ENCODE measurements at places on chromosomes 5 and 9.
A peak's percentile ranks its signal among the peaks of the same experiment; 100 is the strongest.

DNA sequence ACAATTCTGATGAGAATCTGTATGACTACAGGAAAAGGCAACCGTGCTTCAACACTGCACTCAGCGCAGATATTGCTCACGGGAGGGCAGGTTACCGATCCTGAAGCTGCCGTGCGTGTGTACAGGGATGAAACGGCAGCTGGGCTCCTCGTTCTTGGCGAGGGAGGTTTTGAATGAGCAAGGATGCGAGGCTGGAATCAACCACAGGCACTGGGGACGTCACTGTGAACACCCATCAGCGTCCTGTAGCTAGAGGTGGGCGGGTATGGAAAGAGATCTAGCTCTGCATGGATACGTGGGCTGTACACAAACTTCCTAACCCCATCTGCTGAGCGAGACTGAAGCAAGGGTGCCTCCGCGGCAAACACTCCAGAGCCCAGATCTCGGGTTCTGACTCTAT lies 84.3 kb upstream of the COL5A1 start:
- peak; percentile 78 for DNase-seq

DNA sequence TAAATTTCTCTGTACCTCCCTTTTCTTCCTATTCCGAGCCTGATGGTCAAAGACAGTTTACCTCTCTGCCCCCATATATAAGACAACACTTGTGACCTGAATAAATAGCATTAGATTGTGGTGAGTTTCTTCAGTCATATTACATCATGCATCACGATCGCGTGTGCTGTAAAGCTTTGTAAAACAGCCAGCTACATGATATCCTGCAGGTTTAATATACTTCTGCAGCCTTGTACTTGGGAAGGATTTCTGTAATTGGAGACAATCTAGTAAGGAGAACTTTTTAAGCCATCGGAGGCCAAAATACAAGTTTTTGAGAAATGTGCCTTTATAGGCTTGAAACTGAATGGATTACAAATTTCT lies 711.8 kb upstream of the WWC1 start:
- no peak for DNase-seq

- no peak for DNase-seq
These were observed 134.5 kb downstream of the FANCC start for GRCh38 chr9:95182854-95183563.

DNA sequence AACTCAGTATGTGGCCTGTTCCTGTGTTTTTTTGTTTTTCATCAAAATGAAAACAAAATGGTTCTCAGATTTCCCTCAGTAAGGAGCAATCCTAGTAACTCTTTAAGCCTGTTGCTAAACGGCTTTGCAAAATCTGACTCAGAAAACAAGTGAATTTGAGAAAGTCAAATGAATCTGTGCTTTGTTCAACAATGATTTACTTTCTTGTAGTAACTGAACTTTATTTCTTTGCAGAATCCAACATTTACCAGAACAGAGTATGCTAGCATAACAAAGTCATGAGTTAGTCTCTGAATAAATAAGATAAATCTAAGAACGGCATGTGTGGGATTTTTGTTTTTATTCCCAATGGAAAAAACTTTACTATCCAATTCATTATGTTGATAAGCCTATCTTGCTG lies 93.8 kb downstream of the OXCT1 start:
- DNase-seq, result no peak

- no peak for DNase-seq
These were observed 14.8 kb downstream of the PCDHGC5 start for GRCh38 chr5:141503681-141504080.

GRCh38 chr5:154513669-154514084 lies 35.6 kb upstream of the HAND1 start:
- peak; percentile 3 for DNase-seq

DNA sequence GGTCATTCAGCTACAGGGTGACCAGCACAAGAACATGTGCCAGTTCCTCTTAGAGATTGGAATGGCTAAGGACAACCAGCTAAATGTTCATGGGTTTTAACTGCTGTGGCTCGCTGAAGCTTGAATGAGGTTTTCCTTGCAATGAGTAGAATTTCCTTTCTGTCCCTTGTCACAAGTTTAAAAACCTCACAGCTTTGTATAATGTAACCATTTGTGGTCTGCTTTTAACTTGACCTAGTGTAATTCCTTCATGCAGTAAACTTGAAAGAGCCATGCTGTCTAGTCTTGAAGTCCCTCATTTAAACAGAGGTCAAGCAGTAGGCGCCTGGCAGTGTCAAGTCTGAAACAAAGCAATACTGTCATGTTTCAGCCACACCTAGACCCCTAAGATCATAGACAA lies 181.3 kb upstream of the DMRT1 start:
- peak; percentile 22 for DNase-seq

- no peak for DNase-seq
These were observed 371.4 kb upstream of the CDH18 start for GRCh38 chr5:20359377-20359776.

DNA sequence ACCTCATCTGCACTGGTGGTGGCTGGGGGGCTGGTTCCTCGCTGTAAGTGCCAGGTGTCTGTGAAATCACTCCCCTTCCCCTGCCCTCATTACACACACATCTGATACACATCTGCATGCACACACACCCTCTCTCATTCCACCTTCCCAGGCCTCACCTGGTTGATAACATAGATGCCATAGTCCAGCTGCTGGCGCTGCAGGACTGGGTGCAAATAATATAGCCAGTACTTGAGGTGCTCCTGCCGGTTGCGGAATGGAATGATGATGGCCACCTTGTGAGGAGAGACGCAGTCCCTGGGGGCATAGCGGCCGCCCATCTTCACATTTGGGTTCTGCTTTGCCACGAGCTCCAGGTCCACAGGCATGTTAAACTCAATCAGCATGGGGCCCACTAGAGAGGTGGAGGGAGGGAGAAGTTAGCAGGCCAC lies 32.1 kb downstream of the B4GALT1 start:
- DNase-seq, result no peak

- DNase-seq, result no peak
These were observed 499.2 kb downstream of the BNC2 start for GRCh38 chr9:16371306-16371705.

DNA sequence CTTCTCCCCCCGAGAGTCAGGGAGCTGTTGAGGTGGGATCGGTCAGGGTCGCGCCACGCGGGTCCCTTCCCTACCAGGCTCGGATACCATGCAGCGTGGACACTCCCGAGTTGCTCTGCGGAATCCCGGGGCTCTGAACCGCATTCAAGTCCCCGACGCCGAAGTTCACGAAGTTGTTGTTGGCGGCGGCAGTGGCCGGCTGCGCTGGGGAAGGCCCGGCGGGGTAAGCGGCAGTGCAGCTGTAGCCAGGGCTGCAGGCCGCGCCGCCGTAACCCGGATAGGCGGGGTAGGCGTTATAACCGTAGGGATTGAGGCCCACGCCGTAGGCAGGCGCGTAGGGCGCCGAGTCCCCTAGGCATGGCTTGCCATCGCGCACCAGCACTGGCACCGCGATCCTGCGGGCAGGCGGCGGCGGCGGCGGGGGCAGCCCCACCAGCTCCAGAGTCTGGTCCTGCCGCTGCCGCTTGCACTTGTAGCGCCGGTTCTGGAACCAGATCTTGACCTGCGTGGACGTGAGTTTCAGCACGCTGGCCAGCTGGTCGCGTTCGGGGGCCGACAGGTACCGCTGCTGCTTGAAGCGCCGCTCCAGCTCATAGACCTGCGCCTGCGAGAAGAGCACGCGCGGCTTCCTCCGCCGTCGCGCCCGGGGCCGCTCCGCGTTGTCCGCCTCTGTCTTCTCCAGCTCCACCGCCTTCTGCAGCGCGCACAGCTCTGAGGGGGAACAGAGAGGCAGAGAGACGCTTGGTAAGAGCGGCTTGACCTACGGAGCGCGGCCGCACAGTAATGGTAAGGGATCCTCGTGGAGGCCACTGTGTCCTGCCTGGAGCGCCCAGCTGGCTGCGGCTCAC lies 2.3 kb downstream of the NKX2-5 start:
- no peak for DNase-seq

GRCh38 chr5:180083529-180084060 lies 12.0 kb upstream of the RNF130 start:
- no peak for DNase-seq

GRCh38 chr9:116144038-116144437 lies 9.6 kb upstream of the PAPPA start:
- DNase-seq, result peak; percentile 43

- no peak for DNase-seq
These were observed 1.1 kb upstream of the OBP2B start for GRCh38 chr9:133210202-133210532.

DNA sequence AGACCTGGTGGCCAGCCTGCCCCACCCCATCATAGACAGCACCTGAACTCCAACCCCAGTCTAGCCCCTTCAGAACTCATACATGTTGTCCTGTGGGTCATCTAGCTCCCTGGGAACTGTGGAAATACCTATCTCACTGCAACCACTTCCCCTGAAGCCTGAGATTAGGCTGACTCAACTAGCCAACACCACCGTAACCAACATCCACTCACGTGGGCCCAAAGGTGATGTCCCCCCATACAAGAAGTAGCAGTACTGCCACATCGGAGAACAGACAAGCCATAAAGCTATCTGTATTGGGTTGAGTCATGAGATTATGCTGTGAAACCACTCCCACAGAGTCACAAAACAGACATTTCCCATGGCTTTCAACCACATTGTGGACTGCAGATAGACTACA lies 46.6 kb downstream of the OSMR start:
- no peak for DNase-seq

GRCh38 chr9:76135902-76136301 lies 245.4 kb downstream of the PCSK5 start:
- DNase-seq, result no peak

- DNase-seq, result no peak
These were observed 107.8 kb downstream of the KCNIP1 start for GRCh38 chr5:170611449-170612090.

DNA sequence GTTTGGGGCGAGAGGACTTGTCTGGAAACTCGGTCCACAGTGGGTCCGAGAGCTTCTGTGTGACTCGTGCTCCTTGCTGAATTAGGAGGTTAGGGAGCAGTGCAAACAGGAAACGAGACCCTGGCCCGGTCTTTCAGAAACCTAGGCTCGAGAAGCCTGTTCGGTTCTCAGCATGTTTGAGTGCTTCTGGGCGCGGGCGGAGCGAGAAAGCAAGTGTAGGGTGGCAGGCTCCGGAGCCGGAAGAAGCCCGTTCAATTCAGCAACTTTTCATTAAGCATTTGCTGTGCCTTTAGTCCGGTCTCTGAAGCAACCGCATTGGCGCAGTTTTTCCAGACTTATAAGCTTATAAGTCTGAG lies 547 bp downstream of the CLTA start:
- DNase-seq, result peak; percentile 21

GRCh38 chr9:126480813-126481212 lies 132.9 kb upstream of the LMX1B start:
- no peak for DNase-seq

- DNase-seq, result no peak
These were observed 54.0 kb upstream of the GRIN3A start for GRCh38 chr9:101792475-101792874.

DNA sequence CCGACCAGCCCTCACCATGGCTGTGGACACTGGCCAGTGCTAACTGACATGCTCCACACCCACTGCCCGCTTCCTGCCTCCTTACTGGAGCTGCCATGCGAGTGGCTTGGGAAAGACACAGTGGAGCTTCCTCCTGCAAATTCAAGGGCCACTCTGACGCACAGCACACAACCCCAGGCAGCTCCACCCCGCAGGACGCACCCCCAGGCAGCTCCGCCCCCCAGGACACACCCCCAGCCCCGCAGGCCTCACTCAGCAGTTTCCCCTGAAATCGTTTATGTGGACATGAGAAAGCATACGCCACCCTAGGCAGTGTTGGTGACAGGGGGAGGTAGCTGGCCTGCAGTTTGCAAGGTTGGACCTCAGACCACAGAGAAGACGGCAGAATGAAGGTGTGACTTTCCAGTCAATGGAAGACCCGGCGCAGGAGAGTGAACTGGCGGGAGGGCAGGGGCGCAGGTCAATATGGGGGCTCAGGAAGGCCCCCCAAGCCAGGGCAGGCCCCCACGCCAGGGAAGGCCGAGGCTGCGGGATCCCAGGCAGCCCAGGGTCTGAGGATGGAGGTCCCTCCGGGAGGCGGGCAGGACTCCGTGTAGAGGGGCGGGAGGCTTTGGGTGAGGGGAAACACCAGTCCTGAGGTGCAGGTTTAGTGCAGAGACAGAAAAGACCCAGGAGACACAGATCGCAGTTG lies 21.6 kb downstream of the LPCAT1 start:
- DNase-seq, result no peak

GRCh38 chr5:5373351-5373989 lies 49.0 kb upstream of the ICE1 start:
- DNase-seq, result peak; percentile 33

GRCh38 chr9:129557192-129558036 lies 63.5 kb downstream of the C9orf50 start:
- peak; percentile 40 for DNase-seq

DNA sequence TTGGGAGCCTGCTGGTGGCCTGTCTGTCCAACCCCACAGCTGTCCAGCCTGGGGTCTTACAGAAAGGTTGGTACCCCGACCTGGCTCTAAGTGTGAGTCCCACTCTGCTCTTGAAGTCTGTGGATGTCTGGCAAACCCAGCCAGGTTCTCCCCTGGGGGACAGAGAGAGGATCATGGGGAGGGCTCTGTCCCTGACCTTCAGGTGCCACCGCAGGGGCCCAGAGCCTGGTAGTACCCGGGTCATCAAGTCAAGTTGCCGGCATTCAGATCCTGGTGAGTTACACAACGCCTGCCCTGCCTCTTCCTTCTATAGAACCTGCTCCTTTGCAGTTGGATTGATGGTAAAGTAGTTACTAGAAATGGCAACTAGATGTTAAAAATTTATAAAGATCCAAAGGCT lies 66.7 kb downstream of the ADAMTS2 start:
- no peak for DNase-seq

DNA sequence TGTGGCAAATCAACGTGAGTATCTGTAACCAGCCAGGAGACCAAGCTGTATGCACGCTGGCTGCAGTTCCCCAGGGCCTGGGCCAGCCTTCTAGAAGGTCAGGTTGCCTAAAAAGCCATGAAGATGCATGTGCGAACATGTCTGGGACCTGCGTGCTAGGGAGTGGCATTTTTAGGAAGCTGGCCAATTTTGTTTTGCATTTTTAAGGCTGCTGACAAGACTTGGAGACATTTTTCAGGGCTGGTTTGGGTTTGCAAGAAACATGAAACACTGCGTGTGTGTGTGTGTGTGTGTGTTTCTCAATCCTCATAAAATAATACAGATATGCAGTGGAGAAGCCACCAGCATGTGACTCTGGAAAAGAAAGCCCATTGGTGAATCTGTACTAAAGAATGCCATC lies 5.1 kb downstream of the TGFBI start:
- DNase-seq, result no peak

DNA sequence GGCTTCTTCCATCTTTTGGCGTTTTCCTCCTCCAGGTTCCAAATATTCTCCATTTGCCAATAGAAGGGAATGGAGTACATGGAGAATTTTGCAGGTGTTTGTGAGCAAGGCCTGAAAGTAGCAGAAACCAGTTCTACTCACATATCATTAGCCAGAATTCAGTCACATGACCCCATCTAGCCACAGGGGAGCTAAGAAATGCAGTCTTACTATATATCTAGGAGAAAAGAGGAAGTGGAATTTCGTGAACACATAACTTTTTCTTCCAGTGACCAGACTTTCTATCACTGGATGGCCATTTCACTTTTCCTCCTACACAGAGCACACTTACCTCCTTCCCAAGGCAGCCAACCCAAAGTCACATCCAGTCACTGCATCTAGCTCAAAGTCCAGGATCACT lies 55.1 kb downstream of the LOX start:
- DNase-seq, result no peak

Data from RPMI7951 (cell line).